Memory B cell (primary cell): ENCODE measurements at places on chromosomes 5 and 9.
A peak's percentile ranks its signal among the peaks of the same experiment; 100 is the strongest.

DNA sequence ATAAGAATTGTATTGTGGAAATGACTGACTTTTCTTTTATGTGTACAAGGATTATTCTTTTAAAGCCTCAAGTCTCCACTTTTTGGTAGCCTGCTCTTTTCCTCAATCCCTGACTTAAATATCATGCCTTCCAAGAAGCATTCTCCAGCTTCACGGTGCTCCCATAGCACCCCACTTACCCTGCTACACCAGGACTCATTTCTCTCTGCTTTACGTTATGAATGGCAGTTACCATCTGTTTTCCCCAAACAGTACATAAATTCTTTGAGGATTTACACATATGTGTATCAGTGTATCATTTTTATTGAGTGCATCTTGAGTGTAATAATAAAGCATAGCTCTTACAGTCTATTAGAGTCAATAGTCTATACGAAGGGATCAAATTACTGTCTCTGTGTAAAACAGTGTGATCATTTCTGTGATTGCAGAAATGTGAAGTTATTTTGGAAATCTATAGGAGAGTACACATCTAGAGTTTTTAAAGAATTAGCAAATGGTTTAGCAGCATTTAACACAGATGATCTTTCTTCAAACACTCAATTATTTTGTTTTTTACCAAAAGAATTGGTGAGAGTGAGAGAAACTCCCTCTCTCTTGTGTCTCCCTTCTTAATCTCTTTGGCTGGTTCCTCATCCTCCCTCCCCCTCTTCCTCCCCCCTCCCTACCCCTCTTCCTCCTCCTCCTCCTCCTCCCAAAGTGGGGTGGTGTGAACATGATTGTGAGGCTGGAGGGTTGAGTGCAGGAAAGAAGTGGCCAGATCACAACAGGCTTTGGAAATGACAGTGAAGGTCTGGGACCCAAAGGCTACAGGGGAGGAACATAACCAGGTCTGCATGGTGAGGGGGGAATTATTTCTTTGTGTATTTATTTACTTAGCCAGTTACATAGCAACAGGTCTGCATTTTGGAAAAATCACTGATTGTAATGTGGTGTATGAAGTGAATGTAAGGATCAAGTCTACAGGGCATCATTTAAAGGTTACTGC lies 27.6 kb upstream of the ECM2 start:
- DNase-seq = no peak

DNA sequence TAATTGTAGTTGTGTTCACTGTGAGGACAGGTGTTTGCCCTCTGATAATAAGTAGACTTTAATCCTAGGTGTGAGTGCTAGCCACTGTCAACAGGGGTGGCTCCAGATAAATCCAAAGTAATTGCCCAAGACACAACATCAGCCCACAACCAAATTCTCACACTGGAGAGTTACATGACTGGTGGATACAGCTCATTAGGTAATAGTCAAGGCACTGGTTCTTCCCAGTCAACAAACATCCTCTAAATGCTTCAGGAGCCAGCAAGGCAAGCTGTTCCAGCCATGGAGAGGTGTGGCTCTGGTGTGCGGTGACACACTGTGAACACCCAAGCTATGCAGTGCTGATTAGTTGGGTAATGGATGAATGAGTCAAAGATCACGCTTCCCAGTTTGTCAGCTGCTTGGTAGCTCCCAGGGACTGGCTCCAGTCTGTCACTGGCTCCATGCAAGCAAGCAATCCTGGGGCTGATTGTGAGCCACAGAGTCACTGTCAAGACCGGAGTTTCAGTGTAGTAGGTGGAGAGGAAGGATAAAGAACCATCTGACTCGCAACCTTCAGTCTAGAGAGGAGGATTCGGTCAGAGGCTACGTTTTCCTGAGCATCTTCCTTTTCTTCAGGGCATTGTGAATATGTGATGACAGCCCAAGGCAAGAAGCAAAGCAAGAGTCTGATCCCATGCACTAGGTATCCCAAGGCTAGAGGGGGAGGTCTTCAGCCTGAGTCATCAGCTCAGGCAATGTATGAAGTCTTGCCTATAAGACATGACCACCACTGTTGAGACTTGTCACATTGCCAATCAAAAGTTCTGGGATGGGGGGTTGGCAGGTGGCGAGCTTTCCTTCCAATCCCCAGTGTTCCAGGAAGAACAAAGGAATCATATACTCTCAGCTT lies 63.1 kb downstream of the UGCG start:
- no peak for DNase-seq

GRCh38 chr5:84430863-84431663 lies 46.4 kb upstream of the EDIL3 start:
- DNase-seq = no peak

DNA sequence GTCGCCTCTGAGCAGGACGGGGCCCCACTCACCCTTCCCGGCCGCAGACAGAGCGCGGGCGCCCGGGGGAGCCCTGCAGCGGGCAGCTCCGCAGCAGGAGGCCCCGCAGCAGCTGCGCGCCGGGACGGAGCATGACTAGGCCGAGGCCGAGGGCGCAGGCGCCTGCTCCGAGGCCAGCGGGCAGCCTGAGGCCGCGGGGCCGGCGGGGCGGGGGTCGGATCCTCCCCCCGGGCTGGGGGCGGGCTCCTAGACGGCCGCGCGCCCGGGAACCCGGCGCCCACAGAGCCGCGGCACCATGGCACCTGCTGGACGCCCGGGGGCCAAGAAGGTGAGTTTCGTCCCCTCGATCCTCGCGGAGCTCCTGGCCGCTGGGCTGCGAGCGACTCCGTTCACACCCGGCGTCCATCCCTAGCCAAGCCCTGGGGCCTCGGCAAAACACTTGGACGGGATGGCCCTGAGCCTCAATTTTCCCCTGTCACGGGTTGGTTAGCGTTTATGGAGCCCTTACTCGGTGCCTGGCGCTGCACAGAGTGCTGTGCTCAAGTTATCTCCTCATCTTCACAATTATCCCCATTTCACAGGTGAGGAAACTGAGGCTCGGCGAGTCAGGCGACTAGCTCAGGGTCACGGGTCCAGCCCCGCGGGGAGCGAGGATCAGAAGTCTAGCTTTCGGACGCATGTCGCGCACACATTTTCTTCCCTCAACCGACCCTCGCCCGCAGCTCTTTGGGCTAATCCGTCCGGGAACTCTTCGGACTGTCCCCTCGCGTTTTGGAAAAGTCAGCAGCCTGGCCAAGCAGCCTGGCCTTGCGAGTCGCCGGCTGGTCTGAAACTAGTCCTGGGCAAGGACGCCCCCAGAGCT lies at the start of the genes BHMT2 and DMGDH:
Gene BHMT2 (plus strand): TSS at position 280 of the 862 bp plus-strand sequence. CDS start 16 bp downstream, at position 296.
Gene DMGDH (minus strand): TSS at position 187 of the 862 bp plus-strand sequence. CDS start 54 bp downstream, at position 133.
- DNase-seq = no peak

DNA sequence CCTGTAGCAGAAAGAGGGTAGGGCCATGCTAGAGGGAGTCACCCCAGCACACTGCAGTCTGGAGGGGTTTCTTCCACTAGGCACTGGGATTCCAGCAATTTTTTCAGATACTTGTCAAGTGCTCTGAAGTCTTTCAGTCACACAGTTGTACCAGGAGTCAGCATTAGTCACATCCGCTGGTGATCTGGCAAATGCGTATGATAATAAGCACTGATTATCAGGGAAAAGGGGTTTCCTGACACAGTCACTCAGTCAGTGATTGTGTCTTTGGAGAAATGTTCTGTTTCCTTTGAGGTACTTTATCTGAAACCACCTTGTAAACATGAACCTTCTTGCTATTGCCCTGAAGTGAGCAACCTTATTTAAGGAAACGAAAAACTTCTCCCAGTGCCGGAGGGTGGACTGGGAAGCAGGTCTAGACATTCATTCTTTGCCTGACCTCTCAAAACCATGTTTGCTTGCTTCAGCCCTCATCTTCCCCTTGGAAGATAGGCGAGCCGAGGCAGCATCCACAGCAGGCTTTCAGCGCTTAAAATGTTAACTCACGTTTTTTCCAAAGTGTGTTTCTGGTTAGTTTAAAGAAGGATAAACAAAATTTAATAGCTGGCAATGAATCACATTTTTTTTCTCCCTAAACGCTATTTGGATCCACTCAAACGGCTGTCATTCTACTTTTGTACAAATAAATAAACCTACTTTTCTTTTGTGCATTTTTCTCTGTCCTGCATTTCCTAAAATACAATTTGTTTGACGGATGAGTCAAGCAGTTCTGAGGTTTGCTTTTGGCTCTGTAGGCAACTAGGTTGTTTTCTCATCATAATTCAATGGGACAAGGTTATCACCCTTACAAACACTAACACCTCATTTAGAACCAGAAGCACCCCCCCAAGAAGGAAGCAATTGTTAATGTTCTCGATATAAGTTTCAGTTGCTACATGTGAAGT lies 77.7 kb downstream of the FOXD1 start:
- DNase-seq = no peak

DNA sequence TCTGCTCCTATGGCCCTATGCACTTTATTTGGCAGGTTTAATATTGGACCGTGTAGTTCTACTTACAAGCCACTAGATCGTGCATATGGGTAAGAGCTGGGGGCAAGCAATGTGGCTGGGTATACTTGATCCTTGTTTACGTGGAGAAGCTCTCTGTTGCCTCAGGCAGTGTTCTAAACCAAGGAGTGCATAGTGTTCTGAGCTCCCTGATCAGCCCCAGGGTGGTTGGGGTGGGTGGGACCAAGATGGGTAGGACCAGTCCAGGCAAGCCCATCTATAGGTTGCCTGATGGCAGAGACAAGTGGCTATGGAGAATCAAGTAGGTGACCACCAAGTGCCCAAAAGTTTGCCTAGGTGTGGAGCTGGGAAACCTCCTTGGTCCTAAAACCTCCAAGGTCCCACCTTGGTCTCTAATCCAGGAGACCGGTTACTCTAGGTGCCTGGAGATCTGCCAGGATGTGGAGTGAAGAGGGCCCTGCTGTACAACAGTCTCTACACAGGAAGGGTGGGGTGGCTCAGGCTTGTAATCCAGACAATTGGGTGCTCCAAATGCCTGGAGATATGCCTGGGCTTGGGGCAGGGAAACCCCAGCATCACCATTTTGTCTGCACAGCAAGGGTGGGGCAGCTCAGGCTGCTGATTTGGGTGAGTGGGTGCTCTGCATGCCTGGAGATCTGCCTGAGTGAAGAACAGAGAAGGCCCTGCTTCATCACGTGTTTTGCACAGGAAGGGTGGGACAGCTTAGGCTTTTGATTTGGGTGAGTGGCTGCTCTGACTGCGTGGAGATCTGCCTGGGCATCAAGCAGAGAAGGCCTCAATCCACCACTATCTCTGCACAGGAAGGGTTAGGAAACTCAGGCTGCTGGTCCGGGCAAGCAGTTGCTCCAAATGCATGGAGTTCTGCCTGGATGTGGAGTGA lies 659.8 kb downstream of the TLE4 start:
- peak; percentile 13 for DNase-seq

GRCh38 chr9:99827244-99827643 lies 5.6 kb downstream of the NR4A3 start:
- DNase-seq = no peak

DNA sequence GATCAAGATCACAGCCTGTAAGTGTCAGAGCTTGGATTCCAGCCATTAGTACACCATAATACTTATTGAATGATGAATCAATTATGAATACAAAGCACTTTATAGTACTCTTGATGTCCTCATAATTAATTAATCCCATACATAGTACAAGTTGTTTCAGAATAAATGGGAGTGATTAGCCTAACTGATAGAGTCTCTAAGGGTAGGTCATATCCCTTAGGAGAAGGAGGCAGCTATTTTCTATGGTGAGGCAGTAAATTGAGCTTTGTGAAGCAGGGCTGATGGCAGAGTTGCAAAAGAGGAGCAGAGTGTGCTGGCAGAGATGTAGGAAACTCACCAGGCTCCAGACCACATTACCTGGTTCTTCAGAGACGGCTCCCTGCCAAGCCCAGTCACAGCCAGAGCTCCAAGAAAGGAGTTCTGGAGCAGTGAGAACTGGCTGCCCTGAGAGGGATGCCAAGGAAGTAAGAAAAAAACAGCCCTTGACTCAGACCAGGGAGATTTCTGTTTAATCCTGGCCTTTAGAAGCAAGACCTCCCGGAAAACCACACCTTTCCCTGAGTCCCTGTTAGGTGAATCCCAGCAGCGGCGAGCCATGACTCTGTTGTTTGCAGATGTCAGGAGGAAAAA lies 112.9 kb downstream of the SH3TC2 start:
- no peak for DNase-seq

DNA sequence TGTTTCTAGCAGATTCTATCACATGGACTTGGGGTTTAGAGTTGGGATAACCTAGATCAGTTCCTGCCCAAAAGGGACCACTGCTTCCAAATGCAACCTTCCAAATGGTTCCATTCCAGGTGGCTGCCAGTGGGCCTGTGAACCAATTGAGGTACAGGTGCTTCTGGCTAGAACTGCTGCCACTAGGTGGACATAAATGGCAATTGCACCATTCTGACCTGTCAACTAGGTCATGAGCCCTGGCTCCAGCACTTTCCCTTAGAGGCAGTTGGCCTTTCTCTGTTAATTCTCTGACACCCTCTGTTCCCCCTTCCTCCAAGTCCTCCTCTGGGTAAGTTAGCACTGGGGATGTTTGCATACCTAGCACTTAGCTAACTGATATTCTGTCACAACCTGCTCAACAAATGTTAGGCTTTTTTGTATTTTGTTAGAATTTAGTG lies 16.6 kb upstream of the HEMGN start:
- DNase-seq = peak; percentile 33

DNA sequence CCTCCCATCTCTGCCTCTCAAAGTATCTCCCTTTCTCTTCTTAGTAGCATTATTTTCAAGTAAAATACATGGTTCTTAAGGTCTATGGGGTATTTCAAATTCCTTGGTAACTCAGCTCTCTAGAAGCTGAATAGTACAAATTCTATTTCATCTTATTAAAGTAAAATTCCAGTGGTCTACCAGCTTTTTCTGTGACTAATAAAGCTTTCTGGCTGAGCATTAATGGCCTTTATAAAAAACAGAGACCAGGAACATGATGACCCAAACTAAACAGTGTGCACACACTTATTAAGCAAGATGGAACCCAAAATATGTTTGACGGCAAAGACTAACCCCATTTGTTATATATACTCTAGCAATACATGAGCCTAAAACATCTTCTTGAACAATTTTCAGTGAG lies 142.6 kb downstream of the OR2K2 start:
- DNase-seq = no peak

GRCh38 chr9:81242866-81243265 lies 446.5 kb downstream of the TLE1 start:
- no peak for DNase-seq

GRCh38 chr5:83450183-83450966 lies 21.2 kb upstream of the VCAN start:
- no peak for DNase-seq

GRCh38 chr5:167219298-167219697 lies 1072.1 kb upstream of the WWC1 start:
- no peak for DNase-seq

GRCh38 chr5:178328826-178329730 lies 96.5 kb upstream of the PHYKPL start:
- DNase-seq = no peak

- no peak for DNase-seq
Measured at GRCh38 chr5:94498199-94498598, 120.2 kb downstream of the KIAA0825 start.
